ENCODE measurements at places on chromosomes 6 and 20. TPM values are rescaled to one million over a fixed set of nuclear protein-coding genes. Genes with fewer than 3 reads are reported as not detected.

Gene CLVS2
- total RNA-seq: 1.1 TPM

Gene C20orf202
- total RNA-seq: not detected

DNA sequence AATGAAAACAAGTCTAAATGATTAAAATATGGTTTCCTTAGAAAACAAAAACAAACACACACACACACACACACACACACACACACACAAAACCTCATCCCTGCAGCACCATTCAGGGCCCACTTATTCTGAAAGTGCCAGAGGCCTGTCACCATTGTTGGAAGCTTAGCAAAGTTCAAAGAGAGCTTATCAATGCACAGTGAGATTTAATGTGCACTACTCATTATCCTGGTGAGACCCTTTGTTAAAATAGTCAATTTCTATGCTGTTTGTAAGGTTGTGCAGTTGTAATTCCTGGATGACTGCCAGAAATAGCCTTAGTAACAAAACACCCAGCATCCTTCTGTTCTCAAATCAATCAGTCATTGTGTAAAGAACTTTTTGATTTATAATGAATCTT is 482.9 kb downstream of the GRIK2 start:
- H3K27me3 ChIP-seq: no peaks in the 10 kb centered on the region
- no peaks in the 10 kb centered on the region for H3K36me3 ChIP-seq
- DNase-seq: no peak
- no peak overlapping the region for H3K4me3 ChIP-seq

- no peaks in the 10 kb centered on the region for H3K4me1 ChIP-seq
- H3K27ac ChIP-seq: no peak overlapping the region
- H3K4me3 ChIP-seq: no peak overlapping the region
Measured at GRCh38 chr6:24982231-24982630, 46.5 kb upstream of the RIPOR2 start.

DNA sequence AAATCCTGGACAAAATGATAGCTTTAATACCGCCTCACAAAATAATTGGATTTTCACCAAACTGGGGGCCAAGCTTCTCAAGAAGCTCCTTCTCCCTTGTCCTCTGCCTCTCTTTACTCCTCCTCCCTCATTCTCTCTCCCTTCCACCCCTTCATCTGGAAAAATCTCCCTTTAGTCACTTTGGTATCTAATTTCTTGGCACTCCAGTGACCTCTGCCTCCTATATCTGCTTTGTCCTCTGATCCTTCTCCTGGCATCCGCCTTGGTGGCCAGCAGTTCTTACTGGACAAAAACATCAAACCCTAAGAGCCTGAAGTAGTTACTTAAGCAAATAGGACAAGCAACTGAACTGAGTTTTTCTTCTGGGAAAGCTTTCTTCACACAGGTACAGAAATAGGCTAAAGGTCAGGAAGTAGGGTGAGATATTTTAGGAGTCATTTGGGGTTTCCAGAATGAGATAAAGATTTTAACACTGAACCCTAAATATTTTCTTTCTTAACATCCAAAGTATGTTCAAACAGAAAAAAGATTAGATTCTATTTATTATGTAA is 220.7 kb downstream of the ARHGAP18 start:
- no peaks in the 10 kb centered on the region for H3K36me3 ChIP-seq
- H3K4me1 ChIP-seq: peaks cover 12% of the 10 kb centered on the region
- no peak overlapping the region for H3K4me3 ChIP-seq
- DNase-seq: no peak
- no peaks in the 10 kb centered on the region for H3K27me3 ChIP-seq
- no peak overlapping the region for H3K27ac ChIP-seq

All from Panc1 (cell line).